ENCODE measurements at places on chromosomes 3 and 15.

DNA sequence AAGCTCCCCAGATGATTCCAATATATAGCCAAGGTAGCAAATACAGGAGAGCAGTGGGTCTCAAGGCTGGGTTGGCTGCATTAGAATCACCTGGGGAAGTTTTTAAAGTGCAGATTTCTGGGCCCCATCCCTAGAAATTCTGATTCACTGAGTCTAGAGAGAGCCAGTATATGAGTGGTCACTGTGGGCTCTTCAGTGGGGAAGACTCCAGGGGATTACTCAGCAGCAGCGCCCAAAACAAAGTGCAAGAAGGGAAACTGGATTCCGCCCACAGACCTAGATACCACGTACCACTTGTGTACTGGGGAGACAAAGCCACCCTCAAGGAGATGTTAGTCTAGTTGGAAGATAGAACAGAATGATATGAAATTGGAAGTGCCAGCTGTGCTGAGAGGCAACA is 40.0 kb downstream of the NME9 start:
- DNase-seq, result no peak

DNA sequence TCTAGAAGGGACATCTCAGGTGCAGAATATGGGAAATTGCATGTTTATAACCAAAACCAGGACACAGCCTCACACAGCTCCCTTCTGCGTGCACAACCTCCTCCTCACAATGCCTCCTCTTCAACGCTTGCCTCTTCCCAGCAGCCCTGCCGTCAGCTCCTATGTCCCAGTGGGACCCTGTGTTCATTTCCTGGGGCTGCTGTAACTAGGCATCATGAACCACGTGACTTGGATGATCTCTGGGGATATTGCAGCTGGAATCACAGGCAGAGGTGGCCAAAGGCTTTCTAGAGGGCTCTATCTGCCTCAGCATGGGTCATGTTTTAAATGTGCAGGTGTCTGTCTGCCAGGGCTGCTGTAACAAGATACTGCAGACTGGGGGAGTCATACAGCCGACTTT is 375.3 kb downstream of the OCA2 start:
- no peak for DNase-seq

- no peak for DNase-seq
Observed at GRCh38 chr3:123783050-123783689, 101.0 kb downstream of the MYLK start.

- DNase-seq, result no peak
Observed at GRCh38 chr15:58934521-58934920, 1.0 kb upstream of the SLTM start.

DNA sequence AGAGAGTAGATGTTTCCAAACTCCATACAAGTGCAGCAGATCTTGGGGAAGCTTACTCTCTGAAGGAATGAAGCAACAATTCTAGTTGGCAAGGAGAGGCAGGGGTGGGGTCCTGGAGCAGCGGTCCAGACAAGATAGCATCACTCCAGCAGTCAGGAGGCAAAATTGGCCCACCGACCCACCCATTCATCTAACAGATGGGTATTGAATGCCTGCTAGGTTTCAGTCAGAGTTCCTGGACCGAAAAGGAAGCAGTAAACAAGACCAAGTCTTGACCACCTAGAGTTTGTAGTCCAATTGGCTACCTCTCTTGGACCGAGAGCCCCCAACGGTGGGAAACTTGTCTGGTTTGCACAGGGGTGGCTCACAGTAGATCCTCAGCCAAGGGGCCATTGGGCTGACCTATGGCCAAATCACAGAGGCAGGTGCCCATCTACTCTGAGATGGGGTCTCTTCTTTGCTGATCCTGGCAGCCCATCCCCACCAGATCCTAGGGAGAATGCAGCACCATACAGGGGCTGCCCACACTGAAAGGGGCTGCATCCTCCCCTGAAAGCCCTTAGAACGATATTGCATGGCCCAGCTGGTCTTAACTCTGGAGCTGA is 74.3 kb downstream of the CORO2B start:
- DNase-seq, result no peak

- no peak for DNase-seq
Observed at GRCh38 chr15:33242165-33242564, 47.7 kb upstream of the FMN1 start.

GRCh38 chr15:63134245-63134985 is 12.8 kb downstream of the LACTB start:
- DNase-seq, result no peak

DNA sequence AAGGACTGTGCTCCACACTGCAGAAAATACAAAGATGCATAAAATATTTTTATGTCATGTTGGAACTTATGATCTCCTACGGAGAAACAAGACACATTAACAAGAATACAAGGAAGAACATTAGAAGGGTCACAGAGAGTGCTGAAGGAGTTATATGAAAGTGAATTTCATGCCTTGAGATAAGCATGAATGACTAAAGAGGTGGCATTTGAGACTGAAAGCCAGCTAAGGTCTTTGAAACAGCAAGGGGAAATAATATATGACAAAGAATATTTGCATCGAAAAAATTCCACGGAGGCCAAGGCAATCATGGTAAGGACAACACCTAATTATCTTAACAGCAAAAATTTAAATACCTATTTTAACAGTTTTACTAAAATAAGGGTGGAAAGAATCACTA is 12.5 kb downstream of the GSK3B start:
- DNase-seq, result no peak

- DNase-seq, result no peak
Observed at GRCh38 chr15:33822479-33822878, 145.8 kb upstream of the CHRM5 start.

DNA sequence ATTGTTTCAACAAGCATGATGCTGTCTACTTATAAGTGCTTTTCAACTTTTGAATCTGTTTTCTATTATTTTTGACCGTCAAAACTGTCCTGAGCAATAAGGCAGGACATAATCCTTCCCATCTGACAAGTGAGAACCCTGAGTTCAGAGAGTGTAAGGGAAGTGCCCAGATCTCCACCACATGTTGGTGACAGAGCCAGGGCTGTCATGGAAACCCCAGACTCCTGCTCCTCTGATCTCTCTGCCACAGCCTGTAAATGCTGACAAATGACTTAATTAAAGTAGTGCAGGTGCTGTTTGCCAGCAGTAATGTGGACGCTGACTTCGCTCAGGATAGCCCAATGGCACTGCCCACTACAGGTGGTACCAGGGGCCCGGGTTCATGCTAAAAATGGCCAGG is 40.3 kb downstream of the SPSB4 start:
- DNase-seq, result no peak

DNA sequence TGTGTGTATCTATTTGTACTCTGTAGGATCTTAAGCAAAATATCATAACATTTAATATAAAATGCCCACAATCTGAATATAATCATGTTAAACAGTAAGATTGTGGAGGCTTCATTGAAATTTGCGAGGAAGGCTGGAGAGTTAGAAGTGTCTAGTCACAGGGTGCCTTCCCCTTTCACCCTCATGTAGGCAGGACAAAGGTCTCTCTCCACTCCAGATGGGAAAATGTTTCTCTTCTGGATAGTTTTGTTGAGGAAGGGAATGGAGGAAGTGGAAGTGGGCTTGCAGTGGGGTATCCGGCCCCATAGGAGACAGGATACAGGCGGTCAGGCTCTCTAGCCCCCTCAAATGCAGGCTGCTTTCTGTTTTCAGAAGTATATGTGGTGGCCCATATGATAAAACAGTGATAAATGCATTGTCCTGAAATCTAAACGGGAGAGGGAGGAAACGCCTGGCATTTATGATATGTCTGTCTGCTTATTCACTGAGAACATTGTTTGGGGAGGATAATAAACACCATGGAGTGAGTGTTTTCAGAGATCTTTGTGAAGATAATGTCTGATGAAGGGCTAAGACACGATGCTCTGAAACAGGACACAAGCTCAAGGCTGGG is 13.3 kb upstream of the MYZAP start:
- no peak for DNase-seq

GRCh38 chr3:38990621-38991020 is 61.1 kb downstream of the SCN11A start:
- DNase-seq, result no peak

GRCh38 chr3:46594723-46595122 is 17.6 kb upstream of the FAM240A start:
- DNase-seq, result no peak

DNA sequence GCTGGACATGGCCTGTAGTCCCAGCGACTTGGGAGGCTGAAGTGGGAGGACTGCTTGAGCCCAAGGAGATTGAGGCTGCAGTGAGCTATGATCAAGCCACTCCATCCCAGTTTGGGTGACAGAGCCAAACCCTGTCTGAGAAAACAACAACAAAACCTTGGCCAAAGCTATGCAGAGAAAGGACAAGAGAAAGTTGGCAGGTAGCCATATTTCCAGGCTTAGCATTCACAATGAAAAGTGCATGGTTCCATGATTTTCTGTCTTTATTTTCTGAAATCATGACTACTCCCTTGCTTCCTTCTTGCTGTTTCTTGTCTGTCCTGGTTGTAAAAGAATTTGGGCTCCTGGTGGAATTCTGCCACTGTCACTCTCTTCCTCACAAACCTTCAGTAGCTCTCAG is 284.6 kb upstream of the C2CD4B start:
- no peak for DNase-seq

GRCh38 chr3:167084545-167084944 is 295.6 kb downstream of the ZBBX start:
- DNase-seq, result no peak

DNA sequence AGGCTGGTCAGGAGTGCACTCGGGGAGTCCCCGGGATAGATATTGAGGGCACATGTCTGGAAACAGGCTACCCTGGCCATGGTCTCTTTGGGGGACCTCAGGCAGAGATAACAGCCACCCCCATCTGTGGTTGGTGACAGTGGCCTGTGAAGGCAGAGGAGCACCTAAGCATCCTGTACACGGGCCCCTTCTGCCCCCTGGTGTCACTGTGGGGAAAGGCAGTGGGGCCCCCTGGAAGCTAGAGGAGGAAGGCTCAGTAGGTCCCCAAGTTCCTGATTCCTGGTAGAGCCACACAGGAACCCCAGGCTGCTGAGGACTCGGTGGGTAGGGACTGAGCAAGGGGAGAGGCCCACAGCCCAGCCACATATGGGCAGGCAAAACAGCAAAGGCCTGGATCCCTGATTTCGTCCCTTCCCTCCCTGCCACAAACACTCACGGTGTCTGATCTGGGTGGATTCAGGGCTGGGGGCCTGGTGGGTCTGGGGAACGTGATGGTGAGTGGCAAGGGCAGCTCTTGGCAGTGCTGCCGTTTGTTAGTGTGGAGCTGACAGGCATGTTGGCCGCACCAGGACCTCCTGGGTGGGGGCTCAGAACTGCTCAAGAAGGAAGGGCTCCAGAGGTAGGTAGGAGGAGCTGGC is 14.1 kb upstream of the CXCR6 start:
- peak; percentile 57 for DNase-seq

DNA sequence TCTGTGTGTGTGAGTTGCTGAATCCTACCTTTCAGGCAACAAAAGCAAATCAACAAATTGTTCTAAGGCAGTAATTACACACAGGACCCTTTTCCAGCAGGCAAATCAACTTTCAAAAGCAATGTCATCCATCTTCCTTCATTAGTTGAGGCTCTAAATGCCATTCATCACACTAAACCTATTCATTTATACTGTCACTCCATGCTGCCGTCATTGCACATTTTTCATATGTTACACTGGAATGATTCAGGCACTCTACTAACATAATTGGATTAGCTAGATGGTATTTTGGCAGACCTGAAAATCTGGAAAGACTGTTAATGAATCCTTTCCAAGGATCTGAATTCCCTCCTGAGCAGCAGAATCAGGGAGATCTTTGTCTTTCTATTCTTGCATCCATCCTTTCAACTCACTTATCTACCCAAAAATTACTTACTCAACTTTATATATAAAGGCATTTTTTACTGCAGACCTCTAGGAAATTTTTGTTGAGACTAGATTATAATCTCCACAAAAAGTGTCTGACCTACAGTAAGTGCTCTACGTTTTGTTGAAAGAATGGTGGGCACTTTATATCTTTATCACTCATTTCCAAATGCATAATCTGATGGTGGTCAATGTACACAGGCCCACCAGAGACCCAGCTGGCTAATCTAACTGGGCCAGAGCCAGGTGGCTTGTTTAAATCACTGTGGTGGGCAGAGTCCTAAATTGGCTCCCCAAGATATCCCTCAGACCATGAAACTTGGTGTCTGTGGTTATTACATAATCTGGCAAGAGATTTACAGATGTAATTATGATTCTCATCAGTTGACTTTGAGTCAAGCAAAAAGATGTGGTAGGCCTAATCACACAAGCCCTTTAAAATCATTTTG is 25.0 kb downstream of the MIX23 start:
- no peak for DNase-seq

DNA sequence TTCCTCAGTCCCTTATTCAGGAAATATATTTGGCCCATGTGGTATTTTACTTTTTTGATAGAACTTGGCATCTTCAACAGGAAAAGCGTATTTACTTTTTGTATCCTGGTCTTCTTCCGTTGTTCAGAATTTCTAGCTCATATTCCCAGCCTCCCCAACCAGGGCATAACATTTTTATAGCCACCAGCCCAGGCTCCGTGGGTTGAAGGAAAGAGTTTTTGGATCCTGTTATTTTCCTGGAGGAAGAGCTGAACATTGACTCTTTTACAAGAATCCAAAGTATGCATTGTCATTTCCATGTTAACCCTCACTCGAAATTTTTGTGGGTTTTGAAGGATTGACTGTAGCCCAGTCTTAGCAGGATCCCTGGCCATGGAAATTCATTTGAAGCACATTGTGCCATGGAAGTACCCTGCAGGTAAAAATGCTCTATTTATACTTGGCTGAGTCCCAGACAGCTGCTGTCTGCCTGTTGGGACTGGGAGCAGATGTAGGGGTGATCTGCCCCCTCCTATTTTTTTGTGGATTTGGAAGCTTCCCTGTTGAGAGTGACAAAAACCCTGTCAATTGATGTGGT is 98.8 kb downstream of the AKAP13 start:
- no peak for DNase-seq

DNA sequence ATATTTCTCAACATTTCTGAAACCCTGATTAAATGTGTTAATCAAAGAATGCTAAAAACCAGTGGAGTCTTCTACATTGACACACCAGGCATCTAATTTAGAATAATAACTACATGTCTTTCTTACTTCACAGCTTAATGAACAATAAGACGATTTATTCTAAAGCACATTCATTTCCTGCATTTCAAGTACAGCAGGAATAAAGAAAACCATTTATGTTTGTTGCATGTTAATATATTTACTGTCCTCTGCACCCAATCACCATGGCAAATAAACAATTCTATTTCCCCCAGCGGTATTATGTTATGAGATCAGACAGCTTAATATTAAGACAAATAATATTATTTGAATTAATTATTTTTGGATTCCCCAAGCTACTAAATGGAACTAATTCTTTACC is 1336.3 kb upstream of the CADM2 start:
- no peak for DNase-seq

- DNase-seq, result no peak
Observed at GRCh38 chr3:176554264-176554663, 643.0 kb downstream of the TBL1XR1 start.

GRCh38 chr3:32686713-32687112 is 1.7 kb downstream of the CNOT10 start:
- no peak for DNase-seq

GRCh38 chr3:106349191-106349881 is 480.5 kb upstream of the CBLB start:
- DNase-seq, result no peak

GRCh38 chr15:100730655-100731266 is 128.4 kb downstream of the ASB7 start:
- no peak for DNase-seq

- no peak for DNase-seq
Observed at GRCh38 chr15:63402498-63403253, 21.0 kb upstream of the CA12 start.

All from CD4-positive, alpha-beta T cell (primary cell).